Stomach (tissue), 19 donors: ENCODE measurements at places on chromosomes 1 and 21. TPM values are rescaled to one million over a fixed set of nuclear protein-coding genes. Genes with fewer than 3 reads are reported as not detected.

Gene OR2L13
- not detected for total RNA-seq

GRCh38 chr1:111372336-111372965, 55.1 kb downstream of the OVGP1 start:
- DNase-seq: no peak

DNA sequence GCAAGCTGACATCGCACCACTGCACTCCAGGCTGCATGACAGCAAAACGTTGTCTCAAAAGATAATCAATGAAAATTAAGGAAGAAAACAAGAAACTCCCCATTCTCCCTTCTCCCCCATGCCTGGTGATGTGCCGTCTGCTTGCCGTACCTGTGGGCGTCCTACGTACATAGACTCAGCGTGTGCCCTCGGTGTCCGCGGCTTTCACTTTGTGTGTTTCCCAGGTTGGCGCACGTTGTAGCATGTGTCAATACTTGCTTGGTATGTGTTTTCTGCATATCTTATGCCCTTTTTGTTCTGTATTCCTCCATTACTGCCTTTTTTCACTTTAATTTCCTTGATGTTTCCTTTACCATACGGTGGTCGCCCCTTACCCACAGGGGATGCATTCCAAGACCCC, 53.8 kb downstream of the PCNT start:
- DNase-seq: no peak

DNA sequence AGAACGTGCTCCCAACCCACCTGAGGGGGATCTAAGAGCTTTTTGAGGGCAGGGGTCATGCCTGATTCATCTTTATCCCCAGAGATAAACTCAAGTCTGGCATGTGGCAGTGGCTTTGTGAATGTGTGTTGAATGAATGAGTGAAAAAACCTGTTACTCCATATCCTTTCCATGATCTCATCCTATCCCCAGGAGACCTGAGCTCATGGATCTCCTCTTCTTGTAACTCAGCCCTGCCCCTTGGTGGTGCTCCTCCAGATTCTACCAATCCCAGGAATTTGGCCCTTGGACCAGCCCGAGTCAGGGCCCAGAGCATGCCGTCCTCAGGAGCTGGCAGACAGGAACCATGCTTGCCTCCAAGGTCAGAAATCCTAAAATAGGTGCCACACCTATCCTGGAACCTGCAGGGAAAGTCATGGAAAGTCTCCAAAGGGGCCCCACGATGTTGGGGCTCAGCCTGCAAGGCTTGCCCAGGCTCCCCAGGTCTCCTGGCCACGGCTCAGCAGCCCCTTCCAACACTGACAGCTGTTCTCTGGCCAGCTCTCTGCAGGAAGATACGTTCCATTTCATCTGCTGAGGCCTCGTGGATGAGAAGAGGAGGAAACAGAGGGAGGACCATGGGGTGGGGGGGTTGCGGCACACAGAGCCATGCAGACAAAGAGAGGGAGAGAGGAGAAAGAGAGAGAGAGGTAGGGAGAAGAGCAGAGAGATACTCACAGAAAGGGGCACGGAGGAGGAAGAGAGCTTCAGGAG, 214.6 kb downstream of the TRABD2B start:
- DNase-seq: no peak

Gene MAP1LC3C
- total RNA-seq: not detected

- DNase-seq: peak; percentile 70
Measured at GRCh38 chr1:206734499-206735142, 36.0 kb upstream of the IL19 start.

GRCh38 chr1:90488451-90488850, 228.7 kb downstream of the BARHL2 start:
- DNase-seq: no peak

Gene S100A5
- total RNA-seq: not detected

GRCh38 chr1:89602871-89603404, 30.0 kb upstream of the LRRC8C start:
- no peak for DNase-seq

- DNase-seq: no peak
Measured at GRCh38 chr1:12454406-12455391, 163.3 kb downstream of the DHRS3 start.

DNA sequence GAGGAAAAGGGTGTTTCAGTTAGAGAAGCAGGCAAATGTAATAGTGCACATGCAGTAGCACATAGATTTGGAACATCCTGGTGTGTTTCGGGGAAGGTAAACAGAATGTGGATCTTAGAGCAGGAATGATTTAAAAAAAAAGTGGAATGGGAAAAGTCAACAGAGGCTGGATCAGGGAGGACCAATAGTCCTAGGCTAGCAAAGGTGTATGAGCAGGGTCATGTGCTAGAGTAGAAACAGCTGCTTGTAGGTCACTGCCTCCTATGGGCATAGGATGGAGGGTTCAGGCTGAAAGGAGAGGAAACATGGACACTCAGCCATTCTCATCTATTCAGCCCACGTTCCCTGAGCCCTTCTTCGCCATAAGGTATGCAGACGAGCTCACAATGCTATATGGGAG, 3.7 kb upstream of the KPNA6 start:
- DNase-seq: no peak
